ENCODE measurements at places on chromosomes 3 and 15.
A peak's percentile ranks its signal among the peaks of the same experiment; 100 is the strongest.

DNA sequence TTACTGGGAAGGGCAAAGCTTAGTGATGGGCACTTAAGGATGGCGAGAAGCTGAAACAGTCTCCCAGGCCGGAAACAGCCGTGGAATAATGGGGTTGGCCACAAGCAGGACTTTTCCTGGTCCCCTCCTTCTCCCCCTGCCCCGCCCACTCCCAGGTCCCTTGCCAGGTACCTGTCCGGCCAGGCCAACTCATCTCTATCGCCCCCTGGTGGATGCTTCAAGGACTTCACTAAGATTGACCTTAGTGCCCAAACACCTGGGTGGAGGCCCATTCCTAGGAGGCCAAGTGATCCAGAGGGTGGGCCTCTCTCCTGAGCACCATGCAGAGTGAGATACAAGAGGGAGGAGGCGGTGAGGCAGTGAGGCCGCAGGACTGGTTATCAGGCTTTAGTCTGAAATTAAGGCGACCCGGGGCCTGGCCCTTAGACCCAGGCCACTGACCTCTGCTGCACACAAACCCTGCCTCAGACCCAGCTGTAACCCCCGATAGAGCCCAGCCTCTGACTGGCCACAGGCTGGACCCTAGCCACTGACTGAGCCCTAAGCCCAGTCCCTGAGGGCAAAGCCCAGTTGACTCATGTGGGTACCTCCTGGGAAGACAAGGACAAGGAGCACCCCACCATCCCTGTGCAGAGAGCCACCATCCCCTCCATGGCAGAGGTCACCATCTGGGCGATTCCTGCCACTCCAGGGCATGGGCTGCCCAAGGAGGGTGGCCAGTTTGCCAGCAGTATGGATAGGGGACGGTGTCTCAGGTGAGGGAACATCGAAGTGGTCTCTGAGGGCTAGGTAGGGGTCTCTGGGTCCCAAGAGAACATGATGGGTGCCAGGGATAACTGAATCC is 37.6 kb downstream of the VIPR1 start:
- peak; percentile 45 for DNase-seq

DNA sequence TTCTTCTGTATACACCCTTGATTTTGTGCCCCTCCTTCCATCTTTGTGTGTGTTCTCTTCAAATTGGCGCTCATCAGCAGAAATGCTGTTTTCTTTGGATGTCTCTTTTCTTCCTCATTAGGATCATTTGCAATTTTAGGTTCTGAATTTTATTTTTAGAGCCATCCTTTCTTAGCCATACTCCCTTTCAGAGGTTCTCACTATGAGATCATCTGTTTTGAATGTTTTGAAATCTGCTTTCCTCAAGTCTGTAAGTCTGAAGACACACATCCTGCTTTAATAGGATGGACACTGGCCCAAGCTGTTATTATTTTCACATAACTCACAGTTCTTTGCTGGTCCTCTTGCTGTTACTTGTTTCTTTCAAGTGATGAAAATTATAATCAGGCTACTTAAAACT is 124.8 kb downstream of the BDH1 start:
- no peak for DNase-seq

- DNase-seq: peak; percentile 88
These were observed 319.6 kb downstream of the ZBTB20 start for GRCh38 chr3:114827495-114827894.

DNA sequence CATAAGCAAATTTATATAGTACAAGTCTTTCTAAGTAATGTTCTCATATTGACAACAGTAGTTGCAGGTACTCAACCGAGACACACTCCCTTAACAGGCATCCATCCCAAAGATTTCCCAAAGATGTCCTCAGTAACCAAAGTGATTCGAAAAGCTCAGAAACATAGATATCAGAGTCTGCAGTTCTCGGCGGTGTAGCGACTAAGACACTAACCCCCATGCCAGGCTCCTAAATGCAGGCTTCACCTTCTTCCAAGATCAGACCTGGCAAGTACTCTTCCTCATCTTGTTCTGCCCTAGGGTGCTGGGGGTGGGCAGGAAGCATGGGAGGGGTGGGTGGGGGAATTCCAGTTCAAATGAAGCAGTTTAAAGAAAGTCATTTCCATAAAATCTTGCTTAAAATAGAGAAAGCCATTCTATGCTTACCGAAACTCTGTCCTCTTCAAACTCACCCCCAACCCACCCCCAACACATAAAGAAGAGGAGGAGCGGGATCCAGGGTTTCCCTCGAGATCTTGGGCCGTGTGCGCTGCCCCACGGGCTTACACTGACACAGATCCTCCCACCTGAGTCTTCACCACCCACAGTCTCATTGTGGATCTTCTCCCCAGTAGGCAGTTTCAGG is 59.0 kb upstream of the BCL6 start:
- no peak for DNase-seq

GRCh38 chr3:113304856-113305540 is 93.6 kb downstream of the BOC start:
- no peak for DNase-seq

DNA sequence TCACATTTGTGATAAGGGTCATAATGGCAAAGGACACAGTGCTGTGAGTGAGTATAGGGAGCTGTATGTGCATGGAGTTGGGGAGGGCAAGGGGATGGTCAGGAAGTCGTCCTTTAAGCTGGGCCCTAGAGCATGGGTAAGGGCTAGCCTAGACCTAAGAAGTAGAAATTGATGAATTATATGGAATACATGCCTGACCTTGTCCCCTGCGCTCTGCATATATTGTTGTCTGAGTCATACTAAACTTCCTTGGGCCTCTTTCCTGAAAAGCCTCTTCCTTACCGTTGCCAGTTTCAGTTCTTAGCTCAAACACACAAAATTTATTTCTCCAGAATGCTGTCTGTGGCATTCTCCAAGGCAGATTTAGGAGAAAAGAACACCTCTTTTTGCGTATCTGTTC is 4.6 kb downstream of the SNRK start:
- no peak for DNase-seq

DNA sequence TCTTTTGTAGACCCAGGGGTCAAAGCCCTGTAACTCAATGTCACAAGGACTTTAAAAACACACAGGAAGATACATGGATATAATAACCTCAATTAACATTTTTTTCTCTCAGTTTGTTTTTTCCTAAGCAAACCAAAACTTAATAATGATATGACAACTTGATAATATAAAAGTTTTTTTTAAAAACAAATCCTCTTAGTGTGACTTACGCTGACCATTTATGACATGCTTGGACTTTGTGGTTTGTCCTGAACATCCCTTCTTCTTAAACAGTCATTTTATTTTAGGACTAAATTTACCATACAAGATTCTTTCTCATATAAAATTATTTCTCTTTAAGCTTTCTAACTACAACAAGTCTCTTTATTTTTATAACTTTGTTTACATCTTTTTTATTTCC is 25.4 kb upstream of the FAM3D start:
- no peak for DNase-seq

Measured in AML-193 (cell line).